ENCODE measurements at places on chromosomes 6 and 20.

- no peak for DNase-seq
Measured at GRCh38 chr6:130167655-130168054, 55.1 kb downstream of the SAMD3 start.

GRCh38 chr6:167565884-167566599 is 241.2 kb downstream of the TTLL2 start:
- peak; percentile 8 for DNase-seq

- no peak for DNase-seq
Measured at GRCh38 chr6:106967936-106968555, 6.5 kb downstream of the CD24 start.

DNA sequence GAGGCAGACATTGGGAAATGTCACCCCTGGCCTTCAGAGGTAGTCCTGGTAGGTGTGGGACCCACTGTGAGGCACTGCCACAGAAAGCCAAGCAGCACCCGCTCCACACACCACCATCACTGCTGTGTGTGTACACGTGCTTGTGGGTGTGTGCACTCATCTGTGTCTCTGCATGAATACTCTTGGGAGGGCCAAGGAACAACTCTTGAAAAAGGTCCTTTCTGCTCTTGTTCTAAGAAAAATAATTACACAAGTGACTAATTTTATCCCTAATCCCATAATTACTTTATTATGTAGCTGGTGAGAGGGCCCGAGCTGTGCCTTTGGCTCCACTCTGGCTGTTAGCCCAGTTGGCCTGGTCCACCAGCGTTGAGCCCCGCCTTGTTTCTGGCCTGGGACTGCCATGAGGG is 21.7 kb upstream of the EPB41L1 start:
- no peak for DNase-seq

GRCh38 chr6:123329337-123329736 is 307.4 kb downstream of the TRDN start:
- no peak for DNase-seq

DNA sequence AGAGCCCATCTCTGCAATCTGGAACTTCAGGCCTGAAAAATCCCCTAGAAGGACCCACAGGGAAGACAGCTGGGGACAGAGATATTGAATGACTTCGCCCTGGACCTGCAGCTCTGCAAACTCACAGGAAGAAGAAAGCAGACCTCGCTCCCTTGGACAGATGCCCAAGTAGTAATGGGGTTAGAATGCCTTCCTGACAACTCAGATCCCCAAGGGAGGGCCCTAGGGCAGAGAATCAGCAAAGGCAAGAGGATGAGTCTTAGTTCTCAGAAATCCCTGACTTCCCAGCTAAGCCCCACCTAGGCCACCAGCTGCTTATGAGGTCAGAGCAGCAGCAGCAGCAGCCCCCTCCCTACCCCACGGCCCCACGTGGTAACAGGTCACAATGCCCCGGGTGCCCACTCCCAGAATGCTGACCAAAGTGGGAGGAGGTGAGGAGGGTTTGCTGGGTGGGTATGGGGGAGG is at the start of gene C20orf141:
Gene C20orf141, plus strand, starts transcription at position 401 of the 465 bp plus-strand sequence. CDS start 198 bp downstream, outside the sequence.
- DNase-seq = no peak

GRCh38 chr6:47357827-47358226 is 48.1 kb upstream of the TNFRSF21 start:
- no peak for DNase-seq
